Neural progenitor cell (in vitro differentiated cells): ENCODE measurements at places on chromosomes 1 and 21.

- no peak for DNase-seq
Observed at GRCh38 chr1:30715216-30715615, 8.2 kb downstream of the MATN1 start.

- DNase-seq, result no peak
Observed at GRCh38 chr1:184987696-184988095, 13.4 kb upstream of the NIBAN1 start.

DNA sequence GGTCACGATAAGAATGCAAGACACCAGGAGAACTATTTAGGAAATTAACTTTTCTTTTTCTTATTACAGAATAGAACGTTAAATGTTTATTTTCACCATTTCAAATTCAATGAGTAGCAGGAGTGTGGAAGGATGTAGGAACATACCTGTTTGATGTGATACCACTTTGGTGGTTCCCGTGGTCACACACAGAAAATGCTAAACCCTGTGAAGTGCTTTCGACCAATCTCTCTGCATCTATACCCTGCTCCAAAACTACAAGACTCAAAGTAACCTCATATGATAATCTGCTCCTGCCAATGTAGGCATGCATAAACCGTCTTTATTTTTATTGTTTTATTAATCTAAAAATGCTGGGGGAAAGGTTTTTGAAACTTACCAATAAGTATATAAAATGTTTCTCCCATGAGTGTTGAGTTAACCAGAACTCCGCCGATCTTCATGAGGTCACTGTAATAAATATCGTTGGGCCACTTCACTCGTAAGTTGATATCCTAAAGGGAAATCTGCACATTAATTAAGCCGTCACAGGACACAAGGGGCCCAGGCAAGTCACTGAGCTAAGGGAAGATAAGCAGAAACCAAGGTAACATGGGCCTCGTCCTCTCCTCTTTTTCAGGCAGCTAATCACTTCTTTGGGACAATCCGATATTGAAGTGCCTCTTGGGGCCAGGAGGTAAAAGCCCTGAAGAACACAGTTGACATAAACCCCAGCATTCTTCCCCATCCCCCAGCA lies 60.6 kb downstream of the SIM2 start:
- DNase-seq, result no peak

- DNase-seq, result no peak
Observed at GRCh38 chr1:93076268-93076667, 2.8 kb upstream of the MTF2 start.

DNA sequence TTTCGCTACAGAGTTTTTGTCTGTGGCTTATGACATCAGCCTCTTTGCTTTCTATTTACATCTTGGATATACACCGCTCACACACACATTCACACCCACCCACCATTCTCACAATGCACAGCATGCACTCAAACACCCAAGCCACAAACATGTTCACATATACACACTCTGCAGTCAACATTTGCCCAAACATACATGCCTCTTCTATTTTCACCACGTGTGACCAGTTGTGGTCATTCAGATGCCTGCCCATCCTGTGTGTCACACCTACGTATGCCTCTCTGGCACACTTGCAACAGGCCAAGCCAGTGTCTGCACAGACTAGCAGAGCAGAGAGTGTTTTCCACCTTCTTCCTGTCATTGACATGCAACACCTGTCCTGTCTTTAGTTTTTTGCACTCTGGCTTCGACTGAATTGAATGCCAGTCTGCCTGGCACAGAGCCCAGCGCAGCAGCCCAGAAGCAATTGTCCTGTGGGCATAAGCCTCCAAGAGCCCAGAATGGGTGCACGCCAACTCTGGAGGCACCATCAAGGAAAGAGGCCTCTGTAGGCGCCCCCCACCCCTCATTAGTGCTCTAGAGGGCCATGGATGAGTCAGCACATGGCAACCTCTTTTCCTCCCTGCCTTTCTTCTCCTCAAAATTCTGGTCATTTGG lies 37.7 kb upstream of the LRRN2 start:
- no peak for DNase-seq

GRCh38 chr1:18575620-18576019 lies 55.0 kb upstream of the PAX7 start:
- DNase-seq, result peak; percentile 90

GRCh38 chr1:181319907-181320306 lies 163.4 kb upstream of the CACNA1E start:
- DNase-seq, result no peak

DNA sequence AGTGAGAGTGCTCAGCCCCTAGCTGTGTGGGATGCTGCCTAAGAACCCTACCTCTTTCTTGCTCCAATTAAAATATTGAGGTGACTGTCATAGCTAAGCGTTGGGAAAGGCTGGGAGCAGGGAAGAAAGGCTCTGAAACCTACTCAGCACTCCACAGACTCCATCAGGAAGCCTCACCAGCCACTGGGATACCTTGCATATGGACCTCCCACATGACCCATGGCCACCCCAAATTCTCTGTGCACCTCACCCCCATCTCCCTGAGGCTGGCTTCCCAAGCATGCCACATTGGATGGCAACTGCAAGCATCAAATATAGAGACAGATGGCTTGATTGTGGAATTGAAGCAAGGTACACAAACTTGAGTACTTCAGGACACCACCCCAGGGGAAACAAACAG lies 41.8 kb downstream of the FLVCR1 start:
- DNase-seq, result no peak

- DNase-seq, result no peak
Observed at GRCh38 chr1:58548371-58548770, 1.8 kb upstream of the OMA1 start.

DNA sequence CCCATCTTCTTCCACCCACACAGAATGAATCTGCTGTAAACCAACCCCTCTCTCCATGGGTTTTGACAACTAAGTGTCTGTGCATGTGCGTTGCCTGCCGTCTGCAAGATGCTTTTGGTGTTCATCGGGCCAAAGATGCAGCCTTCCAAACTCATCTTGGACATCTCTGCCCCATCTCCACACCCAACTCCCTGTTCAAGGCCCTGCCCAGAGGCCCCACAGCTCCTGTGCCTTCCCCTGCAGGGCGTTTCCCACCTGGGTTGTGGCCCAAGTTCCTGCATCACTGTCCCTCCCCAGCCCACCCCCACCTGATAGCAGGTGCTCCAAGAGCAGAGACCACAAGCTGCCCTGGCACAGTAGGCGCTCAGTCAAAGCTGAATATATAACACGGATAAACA lies 103.2 kb downstream of the BCAR3 start:
- no peak for DNase-seq

DNA sequence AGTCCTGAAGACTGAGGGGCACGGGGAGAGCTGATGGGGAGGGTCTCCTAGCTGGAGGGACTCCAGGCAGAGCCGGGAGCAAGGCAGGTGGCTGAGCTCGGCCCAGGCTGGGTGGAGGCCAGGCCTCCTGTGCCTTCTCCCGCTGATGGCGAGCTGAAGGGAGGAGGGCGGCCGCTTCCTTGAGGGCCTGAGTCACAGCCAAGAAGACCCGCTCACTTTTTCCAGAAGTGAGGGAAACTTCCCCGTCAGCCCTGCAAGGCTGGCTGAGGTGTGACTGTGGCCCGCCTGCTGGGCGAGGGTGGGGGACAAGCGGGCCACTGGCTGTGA lies 1.7 kb upstream of the VWA1 start:
- peak; percentile 45 for DNase-seq

DNA sequence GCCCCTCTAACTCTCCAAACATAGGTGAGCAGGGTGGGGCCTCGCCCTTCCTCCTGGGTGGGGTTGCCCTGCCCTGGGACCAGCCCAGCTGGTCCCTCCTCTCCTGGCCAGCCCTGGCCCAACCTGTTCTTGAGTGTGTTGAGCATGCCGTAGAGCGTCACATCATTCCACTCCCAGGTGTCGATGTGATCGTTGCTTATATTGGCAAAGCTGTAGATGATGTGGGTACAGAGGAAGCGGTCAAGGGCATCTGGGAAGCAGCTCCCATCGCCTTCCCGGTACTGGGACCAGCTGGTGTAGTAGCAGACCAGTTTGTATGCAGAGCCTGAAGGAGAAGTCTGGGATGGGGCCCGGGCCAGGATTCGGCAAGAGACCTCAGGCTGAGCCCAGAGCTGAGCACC lies 1.4 kb downstream of the CHI3L1 start:
- DNase-seq, result peak; percentile 17

- DNase-seq, result no peak
Observed at GRCh38 chr1:93411000-93411399, 36.9 kb upstream of the FNBP1L start.

GRCh38 chr1:56204206-56204605 lies 375.2 kb downstream of the PLPP3 start:
- DNase-seq, result no peak

DNA sequence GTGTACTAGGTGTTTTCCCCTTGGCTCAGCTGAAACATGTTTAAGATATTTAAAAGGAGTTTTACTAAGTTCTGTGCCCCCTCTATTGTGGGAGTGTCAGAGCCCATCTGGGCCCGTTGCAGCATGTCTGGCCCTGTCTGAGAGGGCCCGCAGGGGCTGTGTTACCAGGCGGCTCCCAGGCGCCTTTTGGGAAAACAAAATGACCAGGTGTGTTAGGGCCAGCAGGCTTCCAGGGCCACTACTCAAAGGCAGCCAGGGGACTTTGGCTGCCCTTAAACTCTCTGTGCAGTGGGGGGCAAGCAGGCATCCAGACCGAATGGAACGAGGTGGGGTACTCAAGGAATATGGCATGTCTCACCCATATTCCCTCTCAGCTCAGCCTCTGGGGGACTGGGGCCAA lies 111.7 kb downstream of the KCNN3 start:
- DNase-seq, result no peak

DNA sequence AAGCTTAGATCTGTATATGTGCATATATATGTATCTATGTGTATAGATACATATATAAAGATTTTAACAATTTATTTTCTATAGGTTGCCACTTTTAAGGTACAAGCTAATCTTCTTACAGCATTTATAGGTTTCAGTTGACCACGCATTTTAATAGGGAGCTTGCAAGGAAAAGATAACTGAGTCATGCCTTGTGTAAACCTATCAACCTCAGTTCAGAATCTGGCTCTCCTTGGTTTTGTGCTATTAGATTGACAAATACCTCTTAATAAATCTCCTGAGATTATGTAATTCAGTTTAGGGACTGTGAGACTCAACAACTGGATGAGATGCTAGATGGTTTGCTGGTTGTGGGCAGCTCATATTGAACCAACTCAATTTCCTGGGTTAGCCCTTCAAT lies 114.7 kb upstream of the SERBP1 start:
- DNase-seq, result no peak

- no peak for DNase-seq
Observed at GRCh38 chr1:107491582-107491981, 350.7 kb downstream of the NTNG1 start.

DNA sequence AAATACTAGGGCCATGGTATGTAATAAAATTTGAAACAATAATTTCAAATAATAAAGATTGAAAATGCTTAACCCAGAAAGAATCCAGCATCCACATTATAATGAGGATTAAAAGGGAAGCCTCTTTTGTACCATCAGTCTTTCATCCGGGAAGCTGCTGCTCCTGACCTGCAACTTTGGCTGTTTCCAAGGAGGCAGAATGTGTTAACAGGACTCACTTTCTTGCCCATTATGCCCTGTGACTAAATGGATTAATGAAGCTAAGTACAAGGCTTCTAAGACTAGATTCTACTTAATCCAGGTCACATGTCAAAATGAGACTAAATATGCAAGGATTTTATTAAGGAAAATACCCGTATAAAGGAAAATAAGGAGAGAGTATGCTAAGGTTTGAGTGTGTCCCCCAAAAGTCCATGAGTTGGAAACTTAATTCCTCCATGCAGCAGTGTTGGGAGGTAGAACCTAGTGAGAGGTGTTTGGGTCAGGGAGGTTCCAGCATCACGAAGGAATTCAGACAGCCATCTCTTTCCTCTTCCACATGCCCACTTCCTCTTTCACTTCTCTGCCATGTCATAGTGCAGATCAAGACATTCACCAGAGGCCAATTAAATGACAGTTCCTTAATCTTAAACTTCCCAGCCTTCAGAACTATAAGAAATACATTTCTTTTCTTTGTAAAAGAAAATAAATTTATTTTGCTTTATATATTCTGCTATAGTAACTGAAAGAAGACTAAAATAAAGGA lies 27.7 kb downstream of the FMO2 start:
- DNase-seq, result peak; percentile 52

- DNase-seq, result peak; percentile 80
Observed at GRCh38 chr1:98557895-98558294, 103.6 kb upstream of the SNX7 start.

GRCh38 chr1:157490467-157491165 lies 61.7 kb downstream of the FCRL5 start:
- peak; percentile 82 for DNase-seq

- no peak for DNase-seq
Observed at GRCh38 chr1:168114845-168115244, 21.9 kb downstream of the GPR161 start.

DNA sequence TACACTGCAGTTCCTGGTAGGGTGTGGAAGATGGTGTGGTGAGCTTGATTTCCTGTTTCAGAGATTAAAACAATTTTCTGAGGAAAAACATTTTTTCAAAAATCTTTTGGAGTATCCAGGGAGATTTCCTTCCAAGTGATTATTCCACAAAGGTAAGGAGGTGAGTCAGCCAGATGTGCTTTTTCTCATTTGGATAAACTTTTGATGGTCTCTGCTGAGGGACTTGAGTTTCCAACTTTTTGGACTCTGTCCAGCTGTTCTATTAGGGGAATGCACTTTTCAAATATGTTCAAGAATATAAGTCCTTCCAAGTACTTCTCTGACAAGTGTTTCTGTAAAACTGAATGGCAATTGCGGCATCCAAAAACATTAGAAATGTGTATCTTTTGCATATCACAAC lies 628.8 kb upstream of the ADAMTS5 start:
- no peak for DNase-seq

DNA sequence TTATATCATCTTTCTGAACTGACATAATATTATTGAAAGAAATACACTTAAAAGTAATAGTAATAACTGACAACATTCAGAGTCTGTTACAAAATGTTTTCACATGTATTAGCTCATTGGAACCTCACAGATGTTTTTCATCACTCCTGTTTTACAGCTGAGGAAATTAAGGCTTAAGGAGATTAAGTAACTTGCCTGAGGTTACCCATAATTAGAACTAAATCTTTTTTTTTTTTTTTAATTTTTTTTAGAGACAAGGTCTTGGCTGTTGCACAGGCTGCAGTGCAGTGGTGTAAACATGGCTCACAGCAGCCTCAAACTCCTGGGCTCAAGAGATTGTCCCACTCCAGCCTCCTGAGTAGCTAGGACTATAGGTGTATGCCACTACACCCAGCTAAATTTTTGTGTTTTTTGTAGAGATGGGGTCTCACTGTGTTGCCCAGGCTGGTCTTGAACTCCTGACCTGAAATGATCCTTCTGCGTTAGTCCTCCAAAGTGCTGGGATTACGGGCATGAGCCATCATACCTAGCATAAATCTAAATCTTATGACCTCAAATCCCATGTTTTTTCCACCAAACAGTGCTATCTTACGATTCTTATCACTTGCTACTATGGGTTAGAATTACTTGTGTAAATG lies 64.7 kb upstream of the MACF1 start:
- no peak for DNase-seq

GRCh38 chr1:26771643-26772321 lies 16.0 kb upstream of the PIGV start:
- no peak for DNase-seq

GRCh38 chr1:179253286-179253972 lies 24.0 kb upstream of the ABL2 start:
- DNase-seq, result no peak
